ENCODE measurements at places on chromosomes 2 and 18.

GRCh38 chr18:47997338-47997780 is 66.9 kb upstream of the SMAD2 start:
- no peaks in the 10 kb centered on the region for H3K36me3 ChIP-seq
- DNase-seq = peak; percentile 80
- H3K27ac ChIP-seq = no peak overlapping the region
- H3K27me3 ChIP-seq = no peaks in the 10 kb centered on the region

- no peak overlapping the region for H3K27ac ChIP-seq
- no peak for DNase-seq
- peaks cover 4% of the 10 kb centered on the region for H3K4me1 ChIP-seq
- H3K27me3 ChIP-seq = no peaks in the 10 kb centered on the region
- H3K4me3 ChIP-seq = no peak overlapping the region
These were observed 93.8 kb downstream of the ITGB1BP1 start for GRCh38 chr2:9329497-9329896.

DNA sequence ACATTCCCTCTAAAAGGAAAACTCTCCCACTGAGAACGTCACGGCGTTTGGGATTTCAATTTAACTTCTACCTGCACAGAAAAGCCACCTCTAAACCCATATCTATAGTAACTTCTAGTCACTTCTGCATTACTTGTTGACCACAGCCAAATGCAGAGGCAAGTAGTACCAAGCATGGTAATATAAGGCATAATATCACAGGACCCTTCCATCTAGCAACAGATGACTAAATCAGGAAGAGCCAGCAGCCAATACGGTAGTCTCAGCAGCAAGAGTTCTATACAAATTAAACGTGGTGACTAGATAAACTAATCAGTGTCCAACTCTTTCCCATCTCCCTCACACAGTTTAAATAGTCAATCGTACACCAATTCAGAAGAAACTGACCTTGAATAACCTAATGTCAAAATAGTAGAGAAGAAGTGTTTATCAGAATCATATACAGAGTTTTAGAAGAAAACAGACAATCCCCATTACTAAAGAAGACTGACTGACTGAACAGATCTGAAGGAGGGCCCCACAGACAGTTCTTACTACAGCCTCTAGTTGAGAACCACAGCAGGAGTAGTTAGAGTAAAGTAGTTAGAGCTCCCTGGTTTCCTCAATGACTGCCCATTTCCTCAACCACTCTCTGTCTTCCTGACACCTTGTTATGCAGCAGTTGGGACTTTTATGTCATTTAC is 30.0 kb downstream of the MEMO1 start:
- no peaks in the 10 kb centered on the region for H3K27me3 ChIP-seq
- peaks cover 2% of the 10 kb centered on the region for H3K4me1 ChIP-seq
- peak; percentile 62 for DNase-seq
- no peak overlapping the region for H3K4me3 ChIP-seq
- no peak overlapping the region for H3K27ac ChIP-seq

DNA sequence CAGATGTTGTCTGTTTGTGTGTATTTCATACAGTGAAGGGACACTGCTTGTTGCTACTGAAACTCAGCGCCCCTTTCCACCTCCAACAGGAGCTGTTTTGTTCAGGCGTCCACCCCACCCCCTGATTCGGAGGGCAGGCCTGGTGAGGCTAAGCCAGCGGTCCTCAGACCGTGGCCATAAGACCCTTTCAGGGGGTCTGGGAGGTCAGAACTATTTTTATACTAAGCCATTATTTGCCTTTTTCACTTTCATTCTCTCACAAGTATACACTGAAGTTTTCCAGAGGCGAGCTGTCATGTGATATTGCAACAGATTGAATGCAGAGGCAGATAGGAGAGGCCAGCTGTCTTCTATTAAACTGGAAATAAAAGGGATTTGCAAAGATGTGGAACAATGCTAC is 39.7 kb upstream of the IGFBP5 start:
- no peaks in the 10 kb centered on the region for H3K36me3 ChIP-seq
- no peaks in the 10 kb centered on the region for H3K27me3 ChIP-seq
- no peaks in the 10 kb centered on the region for H3K4me1 ChIP-seq
- no peak overlapping the region for H3K27ac ChIP-seq

GRCh38 chr2:112579241-112579640 is 5.2 kb upstream of the CHCHD5 start:
- H3K27ac ChIP-seq = no peak overlapping the region
- H3K4me3 ChIP-seq = no peak overlapping the region
- no peak for DNase-seq
- peaks cover 4% of the 10 kb centered on the region for H3K4me1 ChIP-seq
- peaks cover 8% of the 10 kb centered on the region for H3K36me3 ChIP-seq

DNA sequence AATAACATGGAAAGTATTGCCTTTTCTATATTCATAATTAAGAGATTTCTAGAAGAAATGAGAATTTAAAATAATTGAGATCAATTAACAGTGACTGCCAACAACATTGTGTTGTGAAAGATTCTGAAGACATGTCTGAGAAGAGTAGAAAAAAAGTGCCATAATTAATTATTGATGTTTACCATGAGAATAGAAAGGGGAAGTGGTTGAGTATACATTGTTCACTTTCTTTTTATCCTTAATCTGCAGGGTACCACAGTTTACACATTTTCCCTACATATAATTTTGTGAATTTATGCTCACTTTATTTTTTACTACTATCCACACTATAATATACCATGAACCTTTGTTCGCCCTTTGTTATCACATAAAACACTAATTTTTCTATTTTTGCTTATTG is 47.1 kb upstream of the UBE2E3 start:
- no peaks in the 10 kb centered on the region for H3K36me3 ChIP-seq
- H3K4me1 ChIP-seq = no peaks in the 10 kb centered on the region
- no peak overlapping the region for H3K4me3 ChIP-seq
- DNase-seq = no peak

- H3K4me1 ChIP-seq = no peaks in the 10 kb centered on the region
- no peak for DNase-seq
- no peaks in the 10 kb centered on the region for H3K27me3 ChIP-seq
These were observed 32.5 kb downstream of the DARS1 start for GRCh38 chr2:135952891-135953290.

GRCh38 chr18:73296686-73297085 is 428.9 kb upstream of the NETO1 start:
- no peak for DNase-seq
- no peak overlapping the region for H3K27ac ChIP-seq
- no peak overlapping the region for H3K4me3 ChIP-seq
- no peaks in the 10 kb centered on the region for H3K4me1 ChIP-seq
- no peaks in the 10 kb centered on the region for H3K36me3 ChIP-seq

GRCh38 chr2:71596011-71596410 is 142.7 kb downstream of the DYSF start:
- no peak for DNase-seq
- H3K4me3 ChIP-seq = no peak overlapping the region
- H3K27ac ChIP-seq = no peak overlapping the region
- no peaks in the 10 kb centered on the region for H3K36me3 ChIP-seq
- H3K4me1 ChIP-seq = no peaks in the 10 kb centered on the region
- H3K27me3 ChIP-seq = no peaks in the 10 kb centered on the region

GRCh38 chr18:55585920-55586561 is 2.0 kb downstream of the TCF4 start:
- no peaks in the 10 kb centered on the region for H3K36me3 ChIP-seq
- peak overlapping the region; percentile 26 for H3K4me3 ChIP-seq
- DNase-seq = peak; percentile 60
- H3K27ac ChIP-seq = peak overlapping the region; percentile 2
- peaks cover 2% of the 10 kb centered on the region for H3K4me1 ChIP-seq
- H3K27me3 ChIP-seq = no peaks in the 10 kb centered on the region

- H3K4me3 ChIP-seq = no peak overlapping the region
- DNase-seq = peak; percentile 79
- no peak overlapping the region for H3K27ac ChIP-seq
- H3K4me1 ChIP-seq = peaks cover 5% of the 10 kb centered on the region
- H3K27me3 ChIP-seq = no peaks in the 10 kb centered on the region
- H3K36me3 ChIP-seq = no peaks in the 10 kb centered on the region
These were observed 562.5 kb downstream of the PARD3B start for GRCh38 chr2:205107810-205108209.

DNA sequence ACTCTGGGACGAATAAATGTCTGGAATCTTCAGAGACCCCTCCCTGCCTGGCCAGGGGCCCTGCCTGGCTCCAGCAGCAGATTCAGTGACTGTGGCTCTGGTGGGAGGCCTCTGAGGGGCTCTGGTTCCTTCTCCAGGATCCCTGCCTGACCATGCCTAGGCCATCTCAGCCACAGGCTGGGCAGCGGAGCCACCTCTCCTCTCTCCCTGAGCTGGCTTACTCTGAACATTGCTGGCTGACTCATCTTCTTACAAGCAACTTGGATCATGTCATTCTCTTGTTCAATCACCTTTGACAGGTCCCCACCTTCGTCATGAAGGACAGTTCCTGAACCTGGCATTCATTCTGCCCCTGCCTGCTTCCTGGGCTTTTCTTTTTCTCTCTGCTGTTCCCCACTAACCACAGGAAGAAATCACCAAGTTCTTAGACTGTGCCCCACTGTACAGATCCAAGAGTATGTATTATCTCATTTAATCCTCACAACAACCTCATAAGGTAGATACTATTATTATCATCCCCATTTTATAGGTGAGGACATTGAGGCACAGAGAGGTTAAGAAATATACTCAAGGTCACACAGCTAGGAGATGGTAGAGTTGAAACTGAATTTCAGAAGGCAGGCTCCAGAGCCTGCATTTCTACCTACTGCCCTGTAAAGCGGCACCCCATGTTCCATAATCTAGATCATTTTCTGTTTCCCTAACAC is 155.5 kb upstream of the SMAD2 start:
- H3K4me1 ChIP-seq = no peaks in the 10 kb centered on the region
- no peak overlapping the region for H3K4me3 ChIP-seq
- H3K27me3 ChIP-seq = no peaks in the 10 kb centered on the region
- H3K36me3 ChIP-seq = no peaks in the 10 kb centered on the region
- no peak overlapping the region for H3K27ac ChIP-seq
- DNase-seq = no peak

GRCh38 chr2:217687771-217688170 is 315.0 kb downstream of the TNS1 start:
- DNase-seq = no peak
- H3K36me3 ChIP-seq = no peaks in the 10 kb centered on the region
- no peak overlapping the region for H3K4me3 ChIP-seq
- H3K27me3 ChIP-seq = no peaks in the 10 kb centered on the region

DNA sequence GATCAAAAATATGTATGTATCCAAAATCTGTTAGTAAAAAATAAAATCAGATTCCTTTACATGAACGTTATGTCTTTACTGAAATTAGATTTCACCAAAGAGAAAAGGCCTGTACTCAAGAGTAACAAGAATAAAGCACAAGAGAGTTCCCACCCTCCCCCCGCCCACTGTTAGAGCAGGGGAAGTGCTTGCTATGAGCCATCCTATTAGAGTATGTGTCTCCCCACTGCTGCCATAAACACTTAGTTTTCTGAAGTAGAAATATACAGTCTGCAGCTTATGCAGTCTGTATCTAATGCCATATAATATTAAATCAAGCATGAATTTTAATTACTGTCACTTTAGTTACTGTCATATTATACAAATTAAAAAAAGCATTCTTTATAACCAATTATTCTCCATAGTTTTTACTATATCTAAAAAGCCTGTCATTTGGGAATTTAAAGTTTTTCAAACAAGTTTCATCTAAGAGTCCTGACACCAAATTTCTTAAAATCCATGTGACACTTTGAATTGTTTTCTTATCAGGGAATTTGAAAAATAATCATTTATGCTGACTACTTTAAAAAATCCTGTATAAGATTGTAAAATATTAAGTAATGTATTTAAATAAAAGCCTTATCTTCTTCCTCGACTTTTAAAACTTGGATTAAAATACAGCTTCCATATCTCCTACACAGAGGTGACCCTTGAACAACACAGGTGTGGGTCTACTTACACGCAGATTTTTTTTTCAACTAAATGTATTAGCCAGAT is 51.8 kb upstream of the GPR75 start:
- H3K27me3 ChIP-seq = no peaks in the 10 kb centered on the region
- no peak overlapping the region for H3K27ac ChIP-seq
- no peak overlapping the region for H3K4me3 ChIP-seq
- H3K36me3 ChIP-seq = no peaks in the 10 kb centered on the region
- peak; percentile 3 for DNase-seq
- H3K4me1 ChIP-seq = no peaks in the 10 kb centered on the region

DNA sequence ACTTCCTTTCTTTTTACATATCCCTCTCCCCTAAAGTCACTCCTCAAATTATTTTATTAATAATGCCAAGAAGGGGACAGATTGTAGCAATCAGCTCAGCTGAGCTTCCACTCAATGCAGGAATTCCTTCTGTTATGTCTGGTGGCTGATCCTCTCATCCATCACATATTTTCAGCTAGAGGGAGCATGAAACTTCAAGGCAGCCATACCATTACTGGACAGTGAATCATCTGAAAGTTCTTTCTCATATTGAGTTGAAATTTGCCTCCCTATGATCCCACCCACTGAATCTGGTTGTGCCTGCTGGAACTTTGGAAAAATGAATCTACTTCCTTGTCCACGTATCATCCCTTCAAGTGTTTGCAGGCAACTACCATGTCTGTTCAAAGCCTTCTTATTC is 11.2 kb downstream of the ZNF385B start:
- no peak overlapping the region for H3K4me3 ChIP-seq
- H3K36me3 ChIP-seq = no peaks in the 10 kb centered on the region
- H3K4me1 ChIP-seq = no peaks in the 10 kb centered on the region

DNA sequence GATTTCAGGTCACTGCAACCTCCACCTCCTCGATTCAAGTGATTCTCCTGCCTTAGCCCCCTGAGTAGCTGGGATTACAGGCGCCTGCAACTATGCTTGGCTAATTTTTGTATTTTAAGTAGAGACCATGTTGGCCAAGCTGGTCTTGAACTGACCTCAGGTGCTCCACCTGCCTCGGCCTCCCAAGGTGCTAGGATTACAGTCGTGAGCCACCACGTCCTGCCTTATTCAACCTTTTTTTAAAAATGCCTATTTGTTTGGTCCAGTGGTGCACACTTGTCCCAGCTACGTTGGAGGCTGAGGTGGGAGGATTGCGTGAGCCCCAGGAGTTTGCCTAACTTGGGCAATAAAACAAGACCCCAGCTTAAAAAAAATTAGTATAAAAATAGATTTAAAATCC is 43.3 kb downstream of the CYP20A1 start:
- no peaks in the 10 kb centered on the region for H3K4me1 ChIP-seq
- no peak overlapping the region for H3K27ac ChIP-seq
- no peak for DNase-seq
- peaks cover 1% of the 10 kb centered on the region for H3K36me3 ChIP-seq
- H3K27me3 ChIP-seq = no peaks in the 10 kb centered on the region

- no peaks in the 10 kb centered on the region for H3K27me3 ChIP-seq
- DNase-seq = no peak
- no peak overlapping the region for H3K4me3 ChIP-seq
- no peaks in the 10 kb centered on the region for H3K4me1 ChIP-seq
- no peaks in the 10 kb centered on the region for H3K36me3 ChIP-seq
These were observed 80.4 kb downstream of the MC4R start for GRCh38 chr18:60292186-60292585.

GRCh38 chr2:67456428-67456827 is 59.3 kb downstream of the ETAA1 start:
- H3K4me3 ChIP-seq = no peak overlapping the region
- H3K27ac ChIP-seq = no peak overlapping the region
- H3K4me1 ChIP-seq = no peaks in the 10 kb centered on the region
- no peaks in the 10 kb centered on the region for H3K27me3 ChIP-seq

GRCh38 chr18:47260120-47260923 is 8.9 kb upstream of the SKOR2 start:
- H3K27ac ChIP-seq = no peak overlapping the region
- H3K4me1 ChIP-seq = no peaks in the 10 kb centered on the region
- no peaks in the 10 kb centered on the region for H3K36me3 ChIP-seq
- no peak overlapping the region for H3K4me3 ChIP-seq
